ENCODE measurements at places on chromosomes 1 and 21.

GRCh38 chr1:210299501-210299900 lies 29.2 kb upstream of the HHAT start:
- DNase-seq: no peak

GRCh38 chr1:6352138-6352563 lies 41.4 kb downstream of the ACOT7 start:
- no peak for DNase-seq

GRCh38 chr21:16322454-16322853 lies 592.7 kb downstream of the USP25 start:
- no peak for DNase-seq

DNA sequence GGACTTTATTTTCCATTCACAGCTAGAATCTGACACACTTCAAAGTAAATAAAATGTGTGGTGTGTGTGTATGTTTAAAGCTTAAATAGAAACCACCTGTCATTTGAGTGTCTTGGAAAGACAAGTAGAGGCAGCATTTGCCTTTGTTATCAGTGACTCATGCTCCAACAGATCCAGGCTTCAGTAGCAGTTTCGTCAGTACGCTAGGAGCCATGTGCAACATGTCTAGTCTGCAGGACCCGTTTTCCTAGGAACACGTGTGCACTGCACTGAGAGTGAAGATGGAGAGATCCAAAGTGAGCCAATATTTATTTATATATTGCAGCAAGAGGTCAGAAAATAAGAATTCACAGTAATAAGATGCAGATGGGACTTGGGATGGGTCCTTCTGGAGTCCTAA lies 41.8 kb downstream of the SGIP1 start:
- peak; percentile 32 for DNase-seq

- DNase-seq: no peak
Measured at GRCh38 chr21:42393443-42393950, 2.4 kb downstream of the TMPRSS3 start.

- DNase-seq: no peak
Measured at GRCh38 chr1:183218971-183219615, 33.0 kb downstream of the LAMC2 start.

DNA sequence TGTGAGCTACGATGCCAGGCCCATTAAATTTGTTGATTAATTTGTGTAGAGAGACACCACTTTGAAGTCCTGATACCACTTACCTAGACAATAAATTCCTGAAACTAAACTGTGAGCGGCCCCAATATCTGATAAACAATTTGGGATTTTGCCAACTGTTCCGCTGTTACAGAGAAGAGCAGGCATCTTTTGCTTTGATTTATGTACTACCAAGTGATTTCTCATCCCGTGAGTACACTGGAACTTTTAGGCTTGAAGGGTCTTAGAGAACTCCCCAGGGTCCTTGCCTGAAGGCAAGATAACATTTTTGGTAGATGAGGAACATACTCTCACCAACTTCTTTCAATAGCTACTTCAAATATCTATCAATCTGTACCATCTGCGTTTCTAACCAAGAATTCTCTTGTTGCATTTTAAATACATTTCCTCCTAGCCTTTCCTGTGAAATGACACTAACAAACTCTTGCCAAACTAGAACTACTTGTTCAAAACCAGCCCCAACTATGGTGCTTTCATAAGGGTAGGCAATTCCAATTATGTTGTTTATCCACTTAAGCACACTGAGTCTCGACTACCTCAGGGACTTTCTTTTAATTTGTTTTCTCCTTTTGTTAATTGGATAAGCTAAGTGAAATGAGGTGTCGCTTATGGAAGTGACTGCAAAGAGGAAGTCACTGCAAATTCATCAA lies 23.2 kb upstream of the SLC30A1 start:
- no peak for DNase-seq

DNA sequence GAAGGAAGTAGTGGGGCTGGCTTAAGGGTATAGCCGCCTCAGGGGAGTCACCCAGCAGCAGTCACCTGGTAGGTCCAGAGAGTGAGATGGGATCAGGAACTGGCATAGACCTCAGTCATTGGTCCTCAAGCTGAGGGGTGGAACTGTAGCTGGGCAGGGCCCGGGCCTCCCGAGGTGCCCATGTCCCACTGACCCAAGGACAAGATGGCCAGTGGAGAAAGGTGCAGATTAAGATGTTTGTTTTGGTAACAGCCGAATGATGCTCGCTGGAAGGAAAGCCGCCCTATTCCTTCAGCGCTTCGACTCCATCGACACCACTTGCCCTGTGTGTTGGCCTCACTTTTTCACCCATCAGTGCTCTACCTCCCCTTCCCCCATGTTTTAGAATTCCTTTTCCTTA lies 16.4 kb downstream of the COL9A2 start:
- DNase-seq: no peak

DNA sequence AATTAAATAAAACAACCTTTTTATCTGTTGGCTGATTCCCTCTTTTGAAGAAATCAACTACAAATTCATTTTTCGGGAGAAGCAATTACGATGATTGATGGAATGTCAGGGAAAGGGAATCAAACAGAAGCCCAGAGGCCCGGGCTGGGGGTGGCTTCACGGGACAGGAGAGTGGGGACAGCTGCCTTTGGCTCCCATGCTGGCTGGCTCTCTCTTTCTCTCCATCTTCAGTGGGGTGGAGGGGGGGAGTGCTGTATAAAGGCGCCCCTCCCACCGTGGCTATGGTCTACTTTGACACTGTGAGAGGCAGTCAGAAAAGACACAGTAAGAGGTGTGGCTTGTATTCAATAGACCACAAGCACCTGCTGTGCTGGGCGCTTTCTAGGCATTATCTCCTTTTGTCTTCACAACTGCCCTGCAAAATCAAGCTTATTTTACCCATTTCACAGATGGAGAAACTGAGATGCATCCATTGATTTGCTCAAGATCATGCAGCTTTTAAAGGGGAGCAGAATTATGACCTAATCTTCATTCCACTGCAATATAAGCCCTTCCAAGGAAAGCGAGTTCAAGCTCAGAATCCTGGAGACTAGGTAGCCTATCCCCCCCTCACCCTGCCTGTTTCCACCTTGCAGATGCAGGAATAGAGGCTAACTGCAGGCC lies 92.9 kb downstream of the GRIK3 start:
- DNase-seq: no peak
